ENCODE measurements at places on chromosomes 5 and 9.

GRCh38 chr9:18971909-18972308, 61.1 kb downstream of the SAXO1 start:
- peaks cover 2% of the 10 kb centered on the region for H3K27me3 ChIP-seq
- DNase-seq, result no peak
- H3K4me1 ChIP-seq, result peaks cover 45% of the 10 kb centered on the region
- H3K4me3 ChIP-seq, result no peak overlapping the region

DNA sequence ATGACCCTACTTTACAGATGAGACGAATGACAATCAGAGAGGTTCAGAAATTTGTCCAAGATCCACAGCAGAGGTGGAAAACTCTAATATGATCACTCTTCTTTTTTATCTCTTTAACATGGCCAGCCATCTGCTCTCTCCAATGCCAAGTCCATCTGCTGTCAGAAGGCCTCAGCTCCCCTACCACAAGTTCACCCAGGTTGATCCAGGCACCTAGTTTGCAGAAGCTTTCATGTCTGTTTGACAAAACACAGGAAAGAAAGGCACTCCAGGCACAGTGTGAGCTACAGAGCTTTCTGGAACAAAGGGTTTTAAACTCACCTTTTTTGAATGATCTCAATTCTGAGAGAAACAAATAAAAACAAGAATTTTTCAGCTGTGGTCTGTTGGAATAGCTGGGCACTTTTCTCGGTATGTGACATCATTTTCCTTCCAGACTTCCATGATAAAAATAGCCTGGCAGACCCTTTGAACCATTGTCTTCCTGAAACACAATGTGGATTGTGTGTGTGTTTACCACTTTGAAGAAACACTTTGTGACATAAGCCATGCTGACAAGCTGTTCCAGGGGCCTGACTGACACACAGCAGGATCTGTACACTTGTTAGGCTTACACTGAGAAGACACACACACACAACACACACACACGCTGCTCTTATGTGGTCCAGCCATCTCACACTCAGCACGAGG, 214.3 kb downstream of the AGTPBP1 start:
- H3K4me1 ChIP-seq, result peaks cover under 1% of the 10 kb centered on the region
- no peak overlapping the region for H3K4me3 ChIP-seq
- H3K27me3 ChIP-seq, result peaks cover 24% of the 10 kb centered on the region
- no peaks in the 10 kb centered on the region for H3K36me3 ChIP-seq
- H3K27ac ChIP-seq, result no peak overlapping the region

GRCh38 chr9:25078202-25078601, 532.5 kb upstream of the IZUMO3 start:
- H3K4me1 ChIP-seq, result no peaks in the 10 kb centered on the region
- no peak for DNase-seq
- no peak overlapping the region for H3K4me3 ChIP-seq
- H3K27ac ChIP-seq, result no peak overlapping the region

DNA sequence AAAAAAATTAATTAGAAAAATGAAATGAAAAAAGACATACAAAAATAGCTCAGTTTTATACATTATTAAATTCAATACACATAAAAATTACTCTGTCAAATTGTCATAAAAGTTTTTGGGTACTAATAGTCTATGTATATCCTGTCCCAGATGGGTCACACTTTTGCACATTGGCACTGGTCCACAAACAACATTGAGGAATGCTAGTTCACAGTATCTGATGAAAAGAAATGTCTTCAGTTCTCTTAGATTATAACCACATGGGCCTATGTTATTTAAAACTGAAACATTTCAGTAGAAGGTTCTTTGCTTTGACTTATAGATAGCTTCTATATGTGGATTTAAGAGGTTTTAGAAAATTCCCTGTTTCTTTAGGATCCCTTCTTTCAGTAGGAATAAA, 39.8 kb downstream of the LNPEP start:
- H3K4me3 ChIP-seq, result no peak overlapping the region
- peaks cover 40% of the 10 kb centered on the region for H3K4me1 ChIP-seq
- peaks cover 13% of the 10 kb centered on the region for H3K36me3 ChIP-seq
- DNase-seq, result no peak
- no peaks in the 10 kb centered on the region for H3K27me3 ChIP-seq
- H3K27ac ChIP-seq, result no peak overlapping the region

DNA sequence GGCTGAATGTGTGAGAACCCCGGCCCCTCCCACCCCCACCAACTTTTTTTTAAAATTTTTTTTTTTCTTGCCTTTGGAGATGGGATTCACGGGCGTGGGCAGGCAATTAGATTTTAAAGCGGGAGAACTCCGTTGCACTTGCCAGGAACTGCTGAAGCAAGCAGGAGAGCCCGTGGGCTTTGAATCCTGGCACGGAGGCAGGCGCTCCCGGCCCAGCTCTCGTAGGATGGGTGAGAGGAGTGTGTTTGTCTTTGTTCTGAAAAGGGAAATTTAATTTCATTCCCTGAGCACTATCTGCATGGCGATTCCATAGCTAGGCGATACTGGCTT, 54.3 kb upstream of the BOD1 start:
- H3K27me3 ChIP-seq, result peaks cover 32% of the 10 kb centered on the region
- no peak for DNase-seq
- no peak overlapping the region for H3K27ac ChIP-seq
- no peak overlapping the region for H3K4me3 ChIP-seq
- H3K4me1 ChIP-seq, result peaks cover 21% of the 10 kb centered on the region

DNA sequence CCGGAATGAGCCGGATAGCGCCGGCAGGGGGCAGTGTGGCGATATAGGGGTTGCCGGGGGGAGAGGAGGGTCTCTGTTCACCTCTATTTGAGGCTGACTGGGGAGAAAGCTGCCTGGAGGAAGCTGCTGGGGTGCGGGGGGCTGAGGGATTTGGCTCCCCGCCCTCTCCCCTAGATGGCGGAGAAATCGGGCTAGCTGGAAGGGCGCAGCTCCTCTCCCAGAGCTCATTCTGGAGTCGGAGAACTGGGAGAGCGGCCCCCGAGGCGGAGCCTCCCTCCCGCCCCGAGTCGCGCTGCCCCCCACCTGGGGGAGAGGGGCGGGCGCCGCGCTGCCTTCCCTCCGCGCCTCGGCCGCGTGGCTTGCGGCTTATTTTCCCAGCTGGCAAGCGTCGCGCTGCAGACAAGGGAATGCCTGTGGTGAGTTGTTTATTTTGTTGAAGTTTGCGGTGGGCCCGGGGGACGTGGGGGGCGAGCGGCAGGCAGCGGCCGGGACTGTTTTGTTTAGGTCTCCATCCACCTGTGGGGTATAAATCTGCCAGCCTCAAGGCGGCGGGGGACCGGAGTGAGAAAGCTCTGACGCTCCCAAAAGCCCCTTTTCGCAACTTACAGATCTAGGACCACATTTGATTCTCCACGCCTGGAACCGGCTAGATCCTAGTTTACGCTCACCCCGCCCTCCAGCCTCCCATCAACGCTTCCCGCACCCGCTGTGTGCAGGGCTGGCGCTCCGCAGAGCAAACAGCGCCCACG, 4.1 kb upstream of the RGMB start:
- H3K27ac ChIP-seq, result peak overlapping the region; percentile 9

GRCh38 chr5:956941-957747, 51.5 kb upstream of the NKD2 start:
- DNase-seq, result peak; percentile 63
- H3K4me1 ChIP-seq, result peaks cover 56% of the 10 kb centered on the region
- H3K27ac ChIP-seq, result peak overlapping the region; percentile 99
- H3K27me3 ChIP-seq, result no peaks in the 10 kb centered on the region

DNA sequence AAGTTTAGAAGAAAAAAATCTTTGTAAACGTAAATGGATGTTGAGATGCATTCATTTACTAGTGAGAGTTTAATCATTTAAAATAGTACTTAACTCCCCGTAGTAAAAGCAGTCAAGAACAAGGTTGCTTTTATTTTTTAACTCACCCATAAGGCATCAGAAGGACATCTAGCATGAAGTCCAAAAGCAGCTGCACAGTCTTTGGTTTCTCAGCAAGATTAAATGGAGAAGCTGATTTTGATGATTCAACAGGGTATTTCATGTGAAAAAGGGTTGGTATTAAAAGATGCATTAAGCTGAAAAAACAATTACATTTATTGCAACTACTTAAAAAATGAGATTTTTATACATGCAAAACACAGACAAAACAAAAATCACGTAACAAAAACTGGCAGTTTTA, 44.0 kb downstream of the ECPAS start:
- no peak overlapping the region for H3K27ac ChIP-seq
- no peak overlapping the region for H3K4me3 ChIP-seq
- DNase-seq, result no peak
- no peaks in the 10 kb centered on the region for H3K27me3 ChIP-seq
